ENCODE measurements at places on chromosomes 11 and 22. TPM values are rescaled to one million over a fixed set of nuclear protein-coding genes. Genes with fewer than 3 reads are reported as not detected.
A peak's percentile ranks its signal among the peaks of the same experiment; 100 is the strongest.

DNA sequence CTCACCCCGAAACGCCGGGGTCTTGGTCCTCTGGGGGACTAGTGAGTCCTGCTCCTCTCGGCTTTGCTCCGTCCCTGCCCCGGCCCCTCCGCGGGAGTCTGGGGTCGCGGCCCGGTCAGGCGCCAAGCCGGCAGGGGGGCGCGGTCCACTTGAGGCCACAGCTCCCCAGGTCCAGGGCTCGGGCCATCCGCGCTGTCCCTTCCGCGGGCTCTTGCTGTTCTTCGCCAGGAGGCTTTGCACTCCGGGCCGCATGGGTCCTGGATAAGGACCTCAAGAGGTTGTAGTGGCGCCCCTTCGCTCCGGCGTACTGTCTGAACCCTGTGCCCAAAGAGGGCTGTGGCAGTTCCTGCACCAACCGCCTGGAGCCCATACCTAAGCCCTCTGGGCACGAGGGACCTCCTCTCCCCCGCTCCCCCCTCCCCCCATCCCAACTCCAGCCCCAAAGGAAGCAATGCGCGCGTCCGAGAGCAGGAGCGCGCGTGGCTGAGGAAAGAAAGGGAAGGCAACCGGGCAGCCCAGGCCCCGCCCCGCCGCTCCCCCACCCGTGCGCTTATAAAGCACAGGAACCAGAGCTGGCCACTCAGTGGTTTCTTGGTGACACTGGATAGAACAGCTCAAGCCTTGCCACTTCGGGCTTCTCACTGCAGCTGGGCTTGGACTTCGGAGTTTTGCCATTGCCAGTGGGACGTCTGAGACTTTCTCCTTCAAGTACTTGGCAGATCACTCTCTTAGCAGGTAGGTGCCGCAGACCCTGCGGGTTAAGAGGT, at the start of gene ADM:
Gene ADM, plus strand, starts transcription at position 579 of the 767 bp plus-strand sequence. CDS start 628 bp downstream, outside the sequence.
- peak; percentile 95 for DNase-seq
- H3K36me3 ChIP-seq: 0 out of 2 replicates have a peak, but pooled peaks cover 2% of the 10 kb centered on the region
- no peaks in the 10 kb centered on the region for H3K27me3 ChIP-seq
- H3K4me1 ChIP-seq: peaks cover 24% of the 10 kb centered on the region
- peak within 1 kb of the TSS; percentile 64 for H3K4me3 ChIP-seq

The RASD2 gene
- 0.09 TPM for total RNA-seq

- no peaks in the 10 kb centered on the region for H3K27me3 ChIP-seq
- peak overlapping the region; percentile 47 for H3K27ac ChIP-seq
- H3K4me3 ChIP-seq: no peak overlapping the region
- no peak for DNase-seq
Observed at GRCh38 chr11:77142091-77142975, 14.3 kb downstream of the MYO7A start.

DNA sequence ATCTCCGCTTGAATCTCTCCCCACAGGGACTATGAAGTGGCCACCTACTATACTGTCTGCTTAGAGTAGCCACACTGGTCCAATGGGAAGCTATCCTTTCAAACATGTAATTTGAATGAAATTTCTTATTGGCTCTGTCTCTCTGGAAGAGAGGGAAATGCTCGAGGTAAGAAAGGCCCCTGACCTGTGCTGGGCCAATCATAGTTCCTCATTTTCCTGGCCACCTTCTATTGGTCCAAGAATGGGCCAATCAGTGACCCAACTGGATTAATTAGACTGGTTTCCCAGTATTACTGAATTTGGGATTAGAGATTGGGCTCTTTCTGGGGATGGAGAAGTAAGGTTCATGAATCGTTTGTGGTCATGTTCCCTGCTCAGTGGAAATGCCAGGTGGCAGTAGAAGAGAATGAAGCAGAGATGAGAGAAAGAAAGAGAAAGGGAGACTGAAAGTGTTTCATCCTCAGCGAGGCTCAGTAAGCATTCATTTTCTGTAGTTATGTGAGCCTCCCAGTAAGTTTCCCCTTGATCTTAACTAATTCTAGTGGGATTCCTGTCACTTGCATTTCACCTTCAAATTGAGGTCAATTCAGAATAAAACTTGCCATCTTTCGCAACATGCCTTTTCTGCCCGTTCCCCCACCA, 8.4 kb upstream of the MMP20 start:
- no peaks in the 10 kb centered on the region for H3K27me3 ChIP-seq
- DNase-seq: no peak
- H3K4me1 ChIP-seq: no peaks in the 10 kb centered on the region
- no peak overlapping the region for H3K4me3 ChIP-seq

DNA sequence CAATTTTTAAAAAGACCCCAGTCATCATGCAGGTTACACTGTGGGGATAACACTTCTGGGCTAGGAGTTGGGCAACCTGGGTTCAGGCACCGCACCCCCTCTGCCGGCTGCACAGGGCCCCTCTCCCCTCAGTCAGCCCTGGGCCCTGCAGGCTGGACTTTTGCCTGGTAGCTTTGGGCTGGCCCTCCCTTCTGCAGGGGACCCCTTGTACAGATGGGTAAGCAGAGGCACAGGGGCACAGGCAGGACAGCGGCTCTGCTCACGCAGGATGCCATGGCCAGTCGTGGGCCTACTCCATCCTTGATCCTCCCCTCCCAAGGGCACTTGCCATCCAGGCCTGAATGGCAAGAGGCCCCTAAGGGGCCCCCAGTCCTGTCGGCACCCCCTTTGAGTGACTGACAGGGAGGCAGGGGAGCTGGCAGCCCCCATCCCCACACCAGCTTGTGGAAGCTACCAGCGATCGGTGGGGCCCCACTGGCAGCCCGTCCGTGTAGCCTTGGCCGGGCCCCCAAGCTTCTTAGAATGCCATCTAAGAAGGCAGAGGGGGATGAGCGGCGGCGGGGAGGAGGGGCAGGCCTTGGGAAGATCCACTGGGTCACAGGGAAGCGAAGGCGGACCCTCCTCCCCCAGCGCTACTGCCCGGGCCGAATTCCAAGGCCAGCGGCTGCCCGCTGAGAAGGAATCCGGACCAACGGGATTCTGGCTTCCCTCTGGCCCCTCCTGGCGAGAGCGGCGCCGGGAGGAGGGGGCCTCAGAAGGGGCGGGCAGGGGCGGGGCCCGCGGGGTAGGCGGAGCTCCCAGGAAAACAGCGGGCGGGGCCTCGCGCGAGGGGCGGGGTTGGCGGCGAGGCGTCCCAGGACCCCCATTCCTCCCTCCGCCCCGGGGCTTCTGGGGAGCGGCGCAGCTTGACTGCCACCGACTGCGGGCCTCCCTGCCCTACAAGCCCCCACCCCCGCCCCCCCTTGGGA, 6.8 kb upstream of the CHKA start:
- DNase-seq: peak; percentile 99
- H3K36me3 ChIP-seq: no peaks in the 10 kb centered on the region
- H3K27me3 ChIP-seq: no peaks in the 10 kb centered on the region
- peaks cover 64% of the 10 kb centered on the region for H3K4me1 ChIP-seq

The WBP2NL gene
- 1.00 TPM for total RNA-seq

DNA sequence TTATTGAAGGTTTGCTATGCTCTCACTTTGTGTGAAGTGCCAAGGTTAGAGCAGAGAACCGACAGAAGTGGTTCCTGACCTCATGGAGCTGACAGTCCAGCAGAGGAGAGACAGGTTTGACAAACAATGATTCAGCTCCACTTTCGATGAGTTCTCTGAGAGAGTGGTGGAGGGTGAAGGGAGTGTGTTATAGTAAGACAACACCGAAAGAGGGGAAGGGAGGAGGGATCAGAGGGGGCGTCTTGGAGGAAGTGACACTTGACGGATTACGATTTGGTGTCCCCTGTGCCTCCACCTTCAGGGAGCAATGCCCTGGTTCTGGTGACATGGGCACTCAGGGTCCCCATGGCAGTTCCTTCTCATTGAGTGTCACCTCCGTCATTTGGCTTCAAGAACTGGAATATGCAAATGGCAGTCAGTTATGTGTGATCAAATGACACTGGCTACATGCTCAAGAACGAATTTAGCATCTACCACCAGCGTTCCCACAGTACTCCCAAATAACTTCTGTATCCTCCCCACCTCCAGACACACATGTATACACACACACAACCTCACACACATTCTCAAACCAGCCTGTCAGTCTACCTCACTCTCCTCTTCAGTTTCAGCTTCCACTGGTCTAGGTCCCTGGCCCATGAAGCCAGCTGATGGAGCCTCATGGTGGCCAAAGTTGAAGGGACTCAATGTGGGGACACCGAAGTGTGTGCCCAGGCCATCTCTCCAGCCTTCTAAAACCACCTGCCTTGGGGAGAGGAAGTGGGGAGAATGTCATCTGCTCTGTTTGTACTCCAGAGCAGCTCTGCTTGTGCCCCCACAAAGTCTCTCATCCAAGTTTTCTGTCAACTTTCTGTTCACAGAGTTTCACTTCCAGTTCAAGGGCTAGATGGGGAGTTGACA, 31.4 kb upstream of the NUP160 start:
- no peak overlapping the region for H3K4me3 ChIP-seq
- no peaks in the 10 kb centered on the region for H3K4me1 ChIP-seq
- DNase-seq: no peak
- no peak overlapping the region for H3K27ac ChIP-seq

The TPBGL gene
- total RNA-seq: 0.19 TPM

DNA sequence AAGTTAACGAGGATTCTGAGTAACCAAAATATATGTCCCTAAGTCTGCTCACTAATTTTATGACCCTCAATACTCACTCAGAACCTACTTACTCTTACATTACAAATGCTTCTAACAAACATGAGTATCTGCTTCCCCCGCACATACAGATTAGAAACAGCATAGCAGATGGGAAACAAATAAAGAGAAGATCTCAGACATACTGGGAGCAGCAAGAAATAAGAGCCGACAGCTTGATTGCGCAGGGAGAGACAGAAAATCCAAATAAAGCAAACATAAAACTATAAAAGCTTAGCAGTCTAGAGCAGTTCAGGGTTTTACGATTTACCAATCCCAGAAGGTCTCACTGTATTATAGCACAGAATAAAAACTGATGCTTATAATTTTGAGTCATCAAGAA, 89.1 kb upstream of the DBX1 start:
- H3K36me3 ChIP-seq: no peaks in the 10 kb centered on the region
- no peak overlapping the region for H3K4me3 ChIP-seq
- no peak for DNase-seq
- H3K27ac ChIP-seq: no peak overlapping the region

DNA sequence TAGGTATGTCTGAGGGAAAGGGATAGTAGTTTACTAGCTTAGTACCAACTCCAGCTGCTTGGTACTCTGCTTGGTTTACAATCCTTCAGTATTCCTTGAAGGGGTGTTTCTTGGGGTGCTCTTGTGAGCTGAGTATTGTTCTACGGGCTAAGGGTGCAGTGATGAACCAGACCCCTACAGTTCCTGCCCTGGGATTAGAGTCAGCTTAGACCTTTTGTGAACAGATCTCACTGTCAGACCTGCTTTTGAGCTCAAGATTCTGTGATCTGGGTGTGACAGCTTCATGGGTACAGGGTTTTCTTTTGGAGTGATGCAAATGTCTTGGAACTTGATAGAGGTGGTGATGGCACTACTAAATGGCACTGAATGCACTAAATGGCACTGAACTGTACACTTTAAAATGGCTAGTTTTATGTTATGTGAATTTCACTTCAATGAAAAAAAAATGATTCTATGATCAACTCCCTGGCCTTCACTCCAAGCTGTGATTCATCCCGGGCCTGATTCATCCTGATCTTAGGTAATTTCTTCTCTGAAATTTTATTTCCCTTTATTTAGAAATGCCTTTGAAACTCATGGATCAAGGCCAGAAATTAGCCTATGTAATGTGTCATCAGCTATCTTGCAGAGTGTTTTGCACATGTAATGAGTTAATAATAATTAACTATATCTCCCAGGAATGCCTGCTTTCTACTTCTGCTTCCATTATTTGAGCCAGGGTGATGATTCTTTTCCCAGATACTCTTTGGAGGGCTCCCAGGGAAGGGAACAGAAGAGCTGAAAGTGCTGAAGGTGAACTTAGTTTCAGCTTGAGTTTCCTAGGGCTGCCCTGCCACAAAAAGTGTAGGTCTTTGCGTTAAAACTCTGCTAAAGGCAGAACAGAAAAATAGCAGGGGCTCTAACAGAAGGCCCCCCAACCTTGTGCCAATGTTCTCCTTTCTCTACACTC, 87.9 kb downstream of the NCAM1 start:
- no peak for DNase-seq
- no peak overlapping the region for H3K4me3 ChIP-seq

The F2 gene
- 60.0 TPM for total RNA-seq

DNA sequence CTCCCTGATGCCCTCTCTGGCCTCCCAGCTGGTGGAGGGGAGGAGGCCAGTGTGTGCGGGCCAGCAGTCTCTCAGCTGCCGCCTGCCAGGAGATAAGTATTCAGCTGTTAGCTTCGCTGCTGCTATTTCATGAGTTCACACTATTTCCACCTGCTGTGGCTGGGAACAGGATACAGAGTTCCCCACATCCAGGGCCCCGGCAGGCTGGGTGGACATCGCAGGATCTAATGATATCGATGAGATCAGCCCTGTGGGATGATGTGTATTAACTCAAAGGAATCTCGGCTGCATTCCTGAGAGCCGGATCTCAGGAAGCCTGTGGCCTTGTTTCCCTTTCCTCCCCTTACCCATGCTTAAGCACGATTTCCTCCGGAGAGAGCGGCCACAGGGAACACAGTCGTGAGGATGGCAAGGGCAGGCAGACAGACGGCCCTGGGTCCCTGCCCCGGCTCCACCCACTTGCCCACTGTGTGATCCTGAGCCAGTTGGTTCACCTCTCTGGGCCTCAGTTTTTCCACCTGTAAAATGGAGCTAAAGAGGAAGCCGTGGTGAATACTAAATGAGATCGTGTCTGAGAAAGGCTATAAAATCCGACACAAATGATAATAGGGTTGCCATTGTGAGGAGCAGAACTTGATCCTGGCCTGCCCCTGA, 6.5 kb upstream of the PVALB start:
- no peaks in the 10 kb centered on the region for H3K4me1 ChIP-seq
- H3K27ac ChIP-seq: no peak overlapping the region
- H3K36me3 ChIP-seq: no peaks in the 10 kb centered on the region
- DNase-seq: no peak

GRCh38 chr22:35314161-35314942, 14.7 kb downstream of the TOM1 start:
- H3K36me3 ChIP-seq: peaks cover 1% of the 10 kb centered on the region
- H3K27me3 ChIP-seq: no peaks in the 10 kb centered on the region
- no peak overlapping the region for H3K4me3 ChIP-seq
- DNase-seq: peak; percentile 16
- peak overlapping the region; percentile 64 for H3K27ac ChIP-seq

The FZD4 gene
- 60.6 TPM for total RNA-seq

- no peaks in the 10 kb centered on the region for H3K27me3 ChIP-seq
- no peak overlapping the region for H3K27ac ChIP-seq
- no peak for DNase-seq
- no peaks in the 10 kb centered on the region for H3K36me3 ChIP-seq
- no peak overlapping the region for H3K4me3 ChIP-seq
- no peaks in the 10 kb centered on the region for H3K4me1 ChIP-seq
Observed at GRCh38 chr22:49996119-49996517, 16.4 kb downstream of the IL17REL start.

- H3K4me1 ChIP-seq: peaks cover 3% of the 10 kb centered on the region
- H3K27me3 ChIP-seq: no peaks in the 10 kb centered on the region
- H3K4me3 ChIP-seq: no peak overlapping the region
- H3K36me3 ChIP-seq: no peaks in the 10 kb centered on the region
Observed at GRCh38 chr11:14413307-14414069, 54.5 kb upstream of the RRAS2 start.

GRCh38 chr22:37462983-37463382, 23.2 kb downstream of the MFNG start:
- peak; percentile 66 for DNase-seq
- no peaks in the 10 kb centered on the region for H3K4me1 ChIP-seq
- no peaks in the 10 kb centered on the region for H3K36me3 ChIP-seq
- H3K27ac ChIP-seq: no peak overlapping the region
- no peaks in the 10 kb centered on the region for H3K27me3 ChIP-seq

- no peak for DNase-seq
- no peaks in the 10 kb centered on the region for H3K36me3 ChIP-seq
- 0 out of 2 replicates have a peak, but pooled peaks cover 4% of the 10 kb centered on the region for H3K4me1 ChIP-seq
- H3K27me3 ChIP-seq: no peaks in the 10 kb centered on the region
Observed at GRCh38 chr22:39250131-39250530, 5.3 kb upstream of the PDGFB start.
